Amniotic stem cell (primary cell): ENCODE measurements at places on chromosomes 2 and 18.

DNA sequence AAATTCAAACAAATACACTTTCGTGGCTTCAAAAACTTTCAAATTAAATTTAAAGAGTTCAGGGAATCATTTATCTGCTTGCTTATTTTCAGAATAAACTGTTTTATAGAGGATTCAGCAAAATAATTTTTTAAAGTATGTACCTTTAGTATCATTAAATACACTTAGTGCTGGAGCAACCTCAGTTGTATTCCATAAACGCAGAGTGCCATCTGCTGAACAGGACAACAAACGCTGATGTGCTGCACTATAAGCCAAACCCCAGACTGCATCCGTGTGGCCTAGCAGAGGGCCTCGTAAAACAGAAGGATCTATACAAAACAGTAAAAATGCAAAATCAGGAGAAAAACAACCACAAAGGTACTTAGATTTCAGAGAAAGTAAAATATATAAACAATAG lies 108.6 kb downstream of the STRN start:
- DNase-seq = no peak

GRCh38 chr2:805664-806063 lies 128.5 kb upstream of the TMEM18 start:
- no peak for DNase-seq

GRCh38 chr2:155485141-155485842 lies 786.8 kb downstream of the KCNJ3 start:
- DNase-seq = no peak

DNA sequence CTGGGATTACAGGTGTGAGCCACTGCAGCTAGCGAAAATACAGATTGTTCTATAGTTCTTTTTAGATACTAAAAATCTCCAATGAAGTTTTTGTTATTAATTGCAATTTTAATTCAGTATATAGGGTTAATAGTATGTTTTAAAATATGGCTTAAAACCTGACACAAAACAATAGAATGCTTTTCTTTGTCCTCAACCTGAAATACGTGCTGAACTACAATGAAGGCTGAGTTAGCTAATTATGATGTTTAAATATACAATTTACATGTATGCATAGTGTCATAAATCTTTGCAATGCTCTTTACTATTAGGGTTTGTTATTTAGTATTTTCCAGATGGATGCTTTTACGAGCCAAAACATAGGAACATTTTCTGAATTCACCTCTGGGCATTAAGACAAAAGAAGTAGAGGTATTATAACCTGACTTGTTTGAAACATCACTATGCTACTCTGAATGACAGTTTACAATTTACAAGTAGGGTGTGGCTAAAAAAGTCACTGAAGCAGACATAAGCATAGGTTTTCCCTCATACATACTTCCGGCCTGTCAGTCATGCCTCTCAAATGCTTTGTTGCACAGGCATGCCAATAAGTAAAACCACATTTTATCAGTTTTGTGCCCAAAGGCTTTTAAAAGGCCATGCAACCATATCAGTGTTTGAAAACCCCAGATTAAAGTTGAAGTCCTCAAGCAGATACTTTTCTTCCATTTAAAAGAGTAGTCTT lies 168.3 kb downstream of the OTX1 start:
- DNase-seq = no peak

DNA sequence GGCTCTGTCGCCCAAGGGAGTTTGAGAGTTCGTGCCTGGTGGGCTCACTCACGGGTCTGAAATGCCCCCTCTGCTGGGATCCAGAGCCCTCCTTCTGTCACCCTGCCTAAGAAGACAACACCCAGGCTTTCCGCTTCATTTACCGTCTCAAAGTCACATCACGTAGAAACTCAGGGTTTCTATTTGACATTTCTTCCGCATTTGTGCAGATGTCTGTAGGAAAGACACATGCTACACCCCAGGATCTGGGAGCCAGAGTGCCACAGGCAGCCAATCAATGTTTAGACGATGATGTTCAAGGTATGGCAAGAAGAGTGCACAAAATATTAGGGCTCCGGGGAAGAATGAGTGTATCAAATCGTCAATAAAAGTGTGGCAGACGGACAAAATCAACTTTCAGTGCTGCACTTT lies 24.4 kb upstream of the ACKR3 start:
- no peak for DNase-seq

- DNase-seq = no peak
These were observed 71.4 kb downstream of the OLA1 start for GRCh38 chr2:174176898-174177297.

- DNase-seq = no peak
These were observed 2.9 kb downstream of the ANKMY1 start for GRCh38 chr2:240554767-240555493.

DNA sequence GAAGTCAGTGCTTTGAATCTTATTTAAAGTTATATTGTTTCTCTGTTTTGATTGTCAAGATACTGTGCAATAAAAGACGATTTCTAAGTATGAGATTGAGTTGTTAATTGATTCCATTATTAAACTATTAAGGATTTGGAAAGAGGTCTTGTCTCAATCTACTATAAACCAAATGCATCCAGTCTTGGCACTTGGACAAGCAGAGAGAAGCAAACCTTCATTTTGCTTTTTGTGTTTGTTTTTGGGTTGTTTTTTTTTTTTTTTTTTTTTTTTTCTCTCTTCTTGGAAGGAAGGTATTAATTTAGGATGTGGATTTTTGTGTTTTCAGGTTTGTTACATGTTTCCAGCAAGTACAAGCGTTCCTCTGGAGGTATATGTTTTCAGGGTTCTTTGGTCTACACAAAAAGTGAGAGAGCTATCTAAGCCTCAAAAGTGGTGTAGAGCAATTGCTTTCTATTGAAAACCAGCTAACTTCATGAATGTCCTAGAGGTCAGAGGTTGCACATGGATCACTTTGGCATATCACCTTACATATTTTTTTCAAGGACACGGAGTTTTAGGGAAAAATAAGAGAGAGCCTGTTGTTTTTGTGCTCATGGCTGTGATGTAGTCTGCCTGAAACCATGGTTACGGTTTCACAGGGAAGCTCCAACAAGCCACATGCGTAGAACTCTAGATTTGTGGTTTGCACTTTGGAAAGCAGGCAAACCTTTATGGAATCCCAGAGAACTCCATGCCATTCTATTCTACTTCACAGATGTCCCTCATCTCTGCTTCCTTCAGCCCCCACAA lies 1.8 kb downstream of the PRKCE start:
- DNase-seq = no peak
